ENCODE measurements at places on chromosomes 7 and 10.

GRCh38 chr7:111953611-111954010 is 252.6 kb downstream of the DOCK4 start:
- no peak for DNase-seq

DNA sequence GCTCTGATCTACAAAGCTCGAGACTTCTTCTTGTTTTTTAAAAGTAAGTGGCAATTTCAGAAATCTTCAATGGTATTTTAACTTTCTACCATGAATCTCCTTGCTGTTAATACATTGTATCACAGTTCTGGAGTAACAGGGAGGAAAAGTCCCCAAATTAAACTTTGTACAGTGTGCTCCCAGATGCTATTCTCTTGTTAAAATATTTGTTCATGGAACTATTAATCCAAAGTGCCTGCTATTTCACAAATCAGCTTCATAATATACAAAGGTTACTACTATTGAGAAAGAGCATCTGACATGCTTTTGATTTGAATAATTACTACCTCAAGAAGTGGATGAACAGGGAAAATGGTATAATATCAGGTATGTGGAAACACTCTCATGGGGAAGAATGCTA is 36.6 kb downstream of the SIRT1 start:
- DNase-seq, result no peak

DNA sequence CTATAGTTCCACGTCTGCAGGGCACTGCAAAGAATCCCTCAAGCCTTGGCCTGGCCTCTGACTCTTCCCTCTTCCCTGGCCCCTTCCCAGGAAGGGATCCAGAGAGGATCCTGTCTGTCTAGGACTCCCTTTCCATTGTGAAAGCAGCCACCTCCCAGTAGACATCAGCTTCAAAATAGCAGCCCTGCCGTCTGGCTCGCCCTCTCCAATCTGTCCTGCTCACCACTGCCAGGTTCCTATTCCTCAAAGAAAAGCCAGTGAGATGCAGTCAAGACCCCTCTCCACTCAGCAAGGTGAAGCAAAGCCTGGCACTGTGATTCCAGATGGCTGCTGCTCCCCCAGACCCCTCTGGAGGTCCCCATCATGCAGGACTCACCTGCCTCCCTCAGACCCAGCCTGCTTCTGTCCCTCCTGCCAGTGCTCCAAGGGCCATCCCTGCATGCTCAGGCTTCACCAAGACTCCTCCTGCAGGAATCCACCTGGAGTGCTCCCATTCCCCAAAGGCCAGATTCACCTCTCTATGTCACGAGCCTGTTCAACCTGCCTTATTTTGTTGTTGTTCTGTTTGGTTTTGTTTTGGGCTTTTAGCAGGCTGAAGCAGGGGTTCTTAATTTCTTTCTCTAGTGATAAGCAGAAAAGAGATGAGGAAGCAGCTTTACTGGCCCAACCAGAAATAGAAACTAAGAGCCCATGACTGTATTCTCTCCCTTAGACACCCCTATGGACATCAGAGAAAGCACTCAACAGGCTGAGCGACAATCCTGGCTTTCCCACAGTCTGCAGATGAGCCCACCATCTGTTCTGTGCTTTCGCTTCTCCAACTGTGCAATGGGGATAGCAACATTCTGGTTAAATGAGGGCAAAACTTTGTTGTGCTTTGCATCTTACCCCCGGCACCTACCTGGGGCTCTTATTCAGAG is 305.1 kb downstream of the GRID1 start:
- no peak for DNase-seq

DNA sequence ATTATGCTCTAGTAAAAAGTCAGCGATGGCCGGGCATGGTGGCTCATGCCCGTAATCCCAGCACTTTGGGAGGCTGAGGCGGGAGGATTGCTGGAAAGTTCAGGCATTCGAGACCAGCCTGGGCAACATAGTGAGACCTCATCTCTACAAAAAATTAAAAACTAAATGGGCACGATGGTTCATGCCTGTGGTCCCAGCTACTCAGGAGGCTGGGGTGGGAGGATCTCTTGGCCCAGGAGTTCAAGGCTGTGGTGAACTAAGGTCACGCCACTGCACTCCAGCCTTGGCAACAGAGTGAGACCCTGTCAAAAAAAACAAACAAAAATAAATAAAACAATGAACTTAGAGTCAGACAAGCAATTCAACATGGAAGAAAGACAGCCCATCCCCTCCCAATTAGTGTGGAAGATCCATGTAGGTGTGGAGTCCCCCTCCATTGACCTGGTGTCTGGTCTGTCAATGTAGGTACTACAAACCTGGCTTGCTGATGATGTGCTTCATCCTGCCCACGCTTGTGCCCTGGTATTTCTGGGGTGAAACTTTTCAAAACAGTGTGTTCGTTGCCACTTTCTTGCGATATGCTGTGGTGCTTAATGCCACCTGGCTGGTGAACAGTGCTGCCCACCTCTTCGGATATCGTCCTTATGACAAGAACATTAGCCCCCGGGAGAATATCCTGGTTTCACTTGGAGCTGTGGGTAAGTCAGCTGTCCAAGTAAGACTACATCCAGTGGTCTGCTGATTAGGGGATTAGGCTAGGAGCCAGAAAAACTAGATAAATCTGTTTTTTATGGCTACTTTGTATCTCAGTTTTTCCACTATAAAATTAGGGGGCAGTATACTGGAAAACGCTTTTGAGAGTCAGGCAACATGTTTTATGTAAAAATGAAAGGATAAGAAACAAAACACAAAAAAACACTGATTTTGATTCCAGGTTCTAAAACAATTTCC is 9.3 kb downstream of the SCD start:
- DNase-seq, result no peak

- DNase-seq, result no peak
These were observed 20.4 kb downstream of the PTPRN2 start for GRCh38 chr7:158567153-158567603.

- no peak for DNase-seq
These were observed 115.5 kb downstream of the FAM53B start for GRCh38 chr10:124628676-124629021.

DNA sequence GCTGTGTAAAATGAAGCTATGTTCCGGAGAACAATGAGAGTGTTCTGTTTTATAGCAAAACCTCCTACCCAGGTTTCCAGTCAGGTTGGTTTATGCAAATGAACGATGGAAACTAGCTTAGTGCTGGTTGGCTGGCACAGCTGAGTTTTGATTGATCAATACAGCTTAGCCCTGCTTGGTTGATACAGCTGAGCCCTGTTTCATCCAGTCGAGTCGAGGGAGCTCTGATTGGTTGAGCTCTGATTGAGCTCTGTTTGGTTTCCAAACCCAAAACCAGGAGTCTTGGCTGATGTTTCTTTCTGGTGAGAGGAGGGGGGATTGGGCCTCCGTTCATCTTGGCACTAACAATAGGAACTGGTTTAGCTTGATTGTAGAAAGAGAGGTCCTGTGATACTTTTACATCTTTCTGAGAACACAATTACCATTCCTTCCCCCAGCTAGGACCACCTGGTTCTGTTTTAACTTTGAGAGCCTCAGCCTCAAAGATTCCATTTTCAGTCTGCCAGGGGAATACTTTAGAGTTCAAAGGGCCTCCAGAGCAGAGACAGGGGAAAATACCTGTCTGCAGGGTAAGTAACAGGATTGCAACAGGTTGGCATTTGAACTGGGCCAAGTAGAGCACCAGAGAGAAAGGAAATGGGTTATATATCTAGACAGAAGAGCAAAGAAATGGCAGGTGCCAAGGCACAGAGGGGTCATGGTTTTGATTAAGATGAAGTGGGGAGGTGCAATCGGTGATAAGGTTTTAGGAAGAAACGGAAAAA is 210.9 kb downstream of the GRM8 start:
- no peak for DNase-seq

- DNase-seq, result no peak
These were observed 966 bp downstream of the FBH1 start for GRCh38 chr10:5891009-5891408.

GRCh38 chr7:146660839-146661238 is 544.2 kb downstream of the CNTNAP2 start:
- DNase-seq, result no peak

DNA sequence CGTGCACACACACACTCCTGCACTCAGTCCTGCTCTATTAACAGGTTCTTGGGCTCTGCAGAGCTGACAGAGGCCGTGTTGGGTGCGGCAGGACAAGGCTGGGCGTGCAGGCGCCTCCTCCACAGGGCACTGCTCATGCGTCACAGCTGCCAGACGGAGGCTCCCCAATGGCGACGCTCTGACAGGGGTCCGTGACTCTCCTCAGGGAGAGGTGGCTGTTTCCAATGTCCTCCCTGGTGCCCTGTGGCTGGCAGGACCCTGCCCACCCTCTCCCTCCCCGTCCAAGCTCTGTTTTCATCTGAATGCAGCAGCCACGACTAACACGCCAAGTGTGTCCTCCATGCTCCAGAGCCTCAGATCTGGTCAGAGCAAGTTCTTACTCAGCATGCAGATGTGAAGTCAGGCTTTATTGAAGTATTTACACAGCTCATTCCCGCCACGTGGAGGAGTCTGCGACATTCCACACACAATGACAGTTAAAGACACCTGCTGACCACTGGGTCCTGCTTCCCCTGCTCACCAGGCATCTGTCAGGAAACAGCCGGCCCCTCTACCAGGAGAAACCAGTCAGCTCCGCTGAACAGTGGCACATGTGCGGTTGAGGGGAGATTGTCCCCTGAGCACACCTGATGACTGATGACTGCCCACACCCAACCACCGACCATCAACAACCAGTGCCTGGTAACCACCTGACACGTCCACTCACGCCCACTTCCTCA is 116.7 kb downstream of the VIPR2 start:
- DNase-seq, result no peak

GRCh38 chr7:130845581-130846085 is 111.6 kb upstream of the KLF14 start:
- no peak for DNase-seq

DNA sequence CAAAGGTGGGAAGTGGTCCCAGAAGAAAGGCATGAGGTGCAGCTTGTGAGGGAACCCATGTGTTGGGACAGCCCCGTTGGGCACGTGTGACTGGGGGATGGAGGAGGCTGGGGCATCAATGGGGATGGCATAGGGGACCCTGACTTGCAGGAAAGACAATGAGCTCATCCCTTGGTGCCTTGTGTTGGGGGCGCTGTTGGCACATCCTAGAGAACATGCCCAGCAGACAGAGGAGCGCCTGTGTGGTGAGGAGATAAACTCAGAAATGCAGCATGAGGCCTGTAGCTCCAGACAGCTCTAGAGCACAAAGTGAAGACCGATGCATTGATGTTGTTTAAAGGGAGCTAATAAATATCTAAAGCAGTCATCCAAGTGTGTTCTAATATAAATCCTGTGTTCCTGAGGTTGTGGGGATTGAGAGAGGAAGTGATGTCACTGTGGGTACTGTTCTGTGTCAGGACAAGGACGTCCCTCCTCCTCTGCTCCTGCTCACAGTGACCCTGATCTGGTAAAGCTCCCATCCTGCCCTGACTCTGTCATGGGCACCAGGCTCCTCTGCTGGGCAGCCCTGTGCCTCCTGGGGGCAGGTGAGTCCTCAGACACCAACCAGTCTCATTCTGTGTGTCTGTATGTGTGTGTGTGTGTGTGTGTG is 126.1 kb upstream of the PRSS58 start:
- DNase-seq, result no peak

GRCh38 chr7:2873686-2874551 is 29.8 kb upstream of the GNA12 start:
- no peak for DNase-seq

DNA sequence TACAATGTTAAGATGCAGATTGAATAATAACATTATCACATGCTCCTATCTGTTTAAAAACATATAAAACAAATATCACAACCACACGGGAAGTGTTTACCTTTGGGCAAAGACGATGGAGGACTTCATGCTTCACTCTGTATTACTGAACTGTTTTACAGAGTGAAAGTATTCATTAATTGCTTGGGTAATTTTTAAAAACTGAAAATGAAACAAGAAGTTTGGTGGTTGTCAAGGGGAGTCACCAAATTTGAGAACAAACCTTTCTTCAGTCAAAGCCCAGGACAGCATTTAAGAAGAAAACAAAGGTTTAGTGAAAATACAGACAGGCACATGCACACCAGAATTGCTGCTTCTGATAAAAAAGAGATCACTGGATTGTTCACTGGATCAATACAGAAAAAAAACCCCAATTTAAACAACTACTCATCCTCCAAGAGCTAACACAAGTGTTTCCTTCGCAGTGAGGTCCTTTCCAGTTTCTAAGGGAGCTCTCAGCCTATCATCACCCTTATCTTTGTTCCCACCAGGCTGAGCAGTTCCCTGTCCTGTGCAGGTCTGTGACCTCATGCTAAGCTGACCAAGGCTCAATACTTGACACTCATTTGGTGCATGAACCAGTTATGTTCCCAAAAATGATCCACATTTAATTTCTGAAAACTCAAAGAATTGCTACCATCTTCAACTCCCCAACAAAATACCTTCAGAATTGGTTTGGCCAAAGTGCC is 8.8 kb downstream of the PARP12 start:
- no peak for DNase-seq

- DNase-seq, result no peak
These were observed 74.5 kb downstream of the CCDC6 start for GRCh38 chr10:59831658-59832503.

- no peak for DNase-seq
These were observed 188.9 kb upstream of the KMT2E start for GRCh38 chr7:104825099-104825498.

DNA sequence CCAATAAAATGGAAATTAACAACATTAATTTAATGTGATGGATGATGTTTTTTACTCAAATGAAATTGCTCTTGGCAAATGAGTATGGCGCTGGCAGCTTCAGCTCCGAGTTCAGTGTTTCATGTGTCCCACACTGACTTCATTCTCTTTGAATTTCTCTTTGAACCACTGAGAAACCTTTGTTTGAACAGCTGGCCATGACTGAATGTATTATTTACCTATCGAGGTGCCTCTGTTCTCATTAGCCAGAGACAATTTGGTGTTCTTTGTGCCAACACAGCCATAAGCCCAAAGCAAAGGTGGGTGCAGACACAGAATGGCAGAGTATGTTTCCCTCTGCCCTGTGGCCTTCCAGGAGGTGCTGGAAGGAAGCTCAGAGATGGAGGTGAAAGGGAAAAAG is 42.1 kb downstream of the TMEM178B start:
- DNase-seq, result no peak

- DNase-seq, result no peak
These were observed 187.0 kb upstream of the C7orf33 start for GRCh38 chr7:148403466-148403993.

- DNase-seq, result no peak
These were observed 879 bp upstream of the VPS41 start for GRCh38 chr7:38909870-38910269.

- no peak for DNase-seq
These were observed 31.6 kb downstream of the ZFAND4 start for GRCh38 chr10:45640941-45641340.

- no peak for DNase-seq
These were observed 124.1 kb upstream of the EFCAB10 start for GRCh38 chr7:105705427-105705826.

DNA sequence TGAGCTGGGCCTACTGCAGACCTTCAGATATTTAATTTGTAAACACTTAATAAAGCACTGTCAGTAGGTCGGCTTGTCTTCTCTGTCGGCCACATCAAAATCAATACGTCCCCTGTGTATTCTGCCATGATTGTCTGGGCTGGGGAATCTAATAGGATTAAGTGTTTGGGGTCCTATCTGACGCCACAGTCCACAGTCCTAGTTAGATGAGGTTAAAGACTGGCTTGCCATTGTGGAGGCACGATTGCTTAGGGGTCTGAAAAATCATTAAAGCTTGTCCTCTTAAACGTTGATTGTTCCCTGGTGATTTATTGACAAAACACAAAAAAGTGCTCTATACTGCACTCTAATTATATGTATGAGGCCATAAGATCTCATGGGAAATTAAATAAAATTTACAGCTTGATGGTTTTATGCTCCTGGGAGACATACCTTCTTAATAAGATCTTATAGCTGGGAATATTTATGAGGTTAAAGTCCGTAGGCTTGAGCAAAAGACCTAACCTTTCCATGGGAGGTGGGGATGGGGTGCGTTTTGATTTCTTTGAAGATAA is 650.3 kb upstream of the GALNT17 start:
- DNase-seq, result no peak

All from neural crest cell (in vitro differentiated cells).